ENCODE measurements at places on chromosomes 1 and 21.
A peak's percentile ranks its signal among the peaks of the same experiment; 100 is the strongest.

DNA sequence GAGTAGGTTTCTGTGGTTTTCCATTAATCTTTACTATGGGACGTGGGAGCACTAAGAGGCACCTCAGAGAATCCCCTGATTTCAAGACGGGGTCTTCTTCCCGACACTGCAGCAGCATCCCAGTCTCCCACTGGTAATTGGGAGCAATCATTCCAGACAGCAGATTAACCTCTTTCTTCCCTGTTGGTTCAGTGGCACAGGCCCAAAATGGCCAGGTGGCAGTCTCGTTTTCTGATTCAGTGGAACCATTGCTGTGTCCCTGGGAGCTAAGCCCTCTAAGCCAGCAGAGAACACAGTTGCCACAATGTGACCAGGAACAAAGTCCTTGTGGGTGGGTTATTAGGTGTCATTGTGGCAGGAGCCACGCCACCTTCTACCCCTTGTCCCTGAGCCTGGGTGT lies 342.1 kb downstream of the MATN1 start:
- no peak for DNase-seq

GRCh38 chr1:47687631-47688460 lies 250.0 kb downstream of the FOXD2 start:
- DNase-seq: no peak

- DNase-seq: peak; percentile 8
Observed at GRCh38 chr21:46006547-46007491, 25.2 kb downstream of the COL6A1 start.

DNA sequence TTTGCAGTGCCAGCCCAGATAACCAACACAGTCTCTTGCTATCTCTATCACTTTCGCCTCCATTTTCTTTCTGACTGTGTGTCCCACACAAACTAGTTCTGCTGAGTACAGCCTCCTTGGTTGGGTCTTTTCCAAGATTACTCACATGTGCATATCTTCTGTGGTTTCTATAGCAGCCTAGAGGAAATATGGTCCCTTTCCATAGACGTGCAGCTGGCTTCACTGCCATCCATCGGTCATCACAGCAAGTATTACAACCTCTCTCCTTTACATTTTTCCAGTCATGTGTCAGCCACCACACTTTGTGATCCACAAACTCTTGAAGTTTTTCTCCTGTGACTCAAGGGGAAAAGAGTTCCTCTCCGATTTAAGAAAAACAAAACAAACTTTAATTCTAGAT lies 893.4 kb upstream of the ADGRL4 start:
- no peak for DNase-seq

DNA sequence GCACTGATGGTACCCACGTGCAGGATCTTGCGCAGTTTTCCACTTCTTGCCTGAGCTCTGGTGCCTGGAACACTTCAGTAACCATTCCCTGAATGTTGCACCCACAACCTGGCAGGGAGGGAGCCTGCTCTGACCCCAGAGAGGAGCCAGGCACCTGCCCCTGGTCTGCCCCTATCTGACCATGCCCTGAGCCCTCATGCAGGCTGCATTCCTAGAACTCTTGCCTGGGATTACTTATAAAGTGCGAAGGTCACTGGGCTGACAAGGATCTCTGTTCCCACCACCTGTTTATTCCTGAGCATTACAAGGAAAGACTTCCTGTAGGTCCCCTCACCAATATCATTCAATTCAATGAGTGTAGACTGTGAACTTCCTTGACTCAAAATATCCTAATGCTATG lies 191.9 kb upstream of the FMN2 start:
- no peak for DNase-seq

DNA sequence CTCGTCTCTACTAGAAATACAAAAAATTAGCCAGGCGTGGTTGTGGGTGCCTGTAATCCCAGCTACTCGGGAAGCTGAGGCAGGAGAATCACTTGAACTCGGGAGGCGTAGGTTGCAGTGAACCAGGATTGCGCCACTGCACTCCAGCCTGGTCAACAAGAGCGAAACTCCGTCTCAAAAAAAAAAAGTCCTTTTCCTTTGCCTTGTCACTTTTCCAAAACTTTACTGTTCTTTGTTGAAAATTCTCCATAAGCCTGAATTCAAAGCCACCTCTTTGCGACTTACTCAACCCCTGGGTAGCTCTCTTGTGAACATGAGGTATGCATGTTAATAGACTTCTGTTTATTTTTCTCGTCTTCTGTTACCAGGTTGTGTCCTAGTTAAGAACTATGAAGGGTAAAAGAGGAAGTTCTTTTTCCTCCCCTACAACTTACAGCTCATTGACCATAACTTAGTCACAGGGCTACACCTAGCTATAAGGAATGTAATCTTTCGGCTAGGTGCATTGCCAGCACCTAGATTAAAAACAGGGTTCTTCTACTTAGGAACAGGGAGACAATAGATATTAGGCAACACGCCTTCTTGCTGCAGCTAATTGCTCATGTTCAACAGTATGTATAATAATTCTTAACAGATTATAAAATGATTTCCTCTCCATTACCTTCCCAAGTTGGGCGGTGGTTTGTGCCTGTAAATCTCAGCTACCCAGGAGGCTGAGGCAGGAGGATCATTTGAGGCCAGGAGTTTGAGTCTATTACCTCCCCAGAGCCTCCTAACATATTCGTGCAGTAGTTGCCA lies 40.9 kb downstream of the PTAFR start:
- DNase-seq: no peak

GRCh38 chr1:213714645-213715044 lies 273.1 kb upstream of the PROX1 start:
- no peak for DNase-seq

- DNase-seq: no peak
Observed at GRCh38 chr1:18948913-18949685, 7.4 kb downstream of the IFFO2 start.

DNA sequence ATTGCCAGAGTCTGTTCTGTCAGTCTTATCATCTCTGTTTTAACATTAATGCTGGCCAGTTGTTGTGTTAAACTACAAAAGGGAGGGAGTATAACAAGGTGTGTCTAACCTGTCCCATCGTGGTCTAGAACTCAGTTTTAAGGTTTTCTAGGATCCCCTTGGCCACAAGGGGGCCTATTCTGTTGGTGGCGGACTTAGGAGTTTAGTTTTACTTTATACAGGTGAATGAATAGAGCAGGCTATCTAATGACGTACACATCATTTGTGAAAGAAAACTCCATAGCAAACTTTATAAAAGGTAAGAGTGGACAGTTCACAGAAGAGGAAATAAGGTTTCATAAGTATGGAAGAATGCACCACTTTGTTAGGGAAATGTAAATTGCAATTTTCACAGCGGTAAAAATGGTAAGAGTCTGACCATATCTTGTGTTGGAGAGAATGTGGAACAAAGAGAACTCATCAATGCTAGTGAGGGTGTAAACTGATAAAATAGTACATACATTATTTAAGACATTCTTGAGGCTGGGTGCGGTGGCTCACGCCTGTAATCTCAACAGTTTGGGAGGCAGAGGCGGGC lies 2.5 kb upstream of the ATF6 start:
- DNase-seq: peak; percentile 51

DNA sequence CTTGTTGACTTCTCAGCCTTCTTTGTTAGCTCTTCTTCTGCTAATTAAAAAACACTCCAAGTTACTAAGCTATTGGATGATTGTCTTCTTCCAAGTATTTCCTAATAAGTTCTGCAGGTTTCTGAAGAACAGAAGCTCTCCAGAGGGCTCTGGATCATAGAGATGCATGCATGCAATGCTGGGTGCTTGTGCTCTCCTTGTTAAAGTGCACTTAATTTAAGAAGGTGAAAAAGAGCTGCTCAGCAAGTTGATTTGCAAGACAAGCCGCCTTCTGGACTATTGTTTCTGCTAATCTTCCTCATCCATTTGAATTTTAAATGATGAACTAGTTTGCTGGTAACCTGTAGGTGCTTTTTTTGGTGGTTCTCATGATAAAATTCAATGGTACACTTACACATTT lies 16.1 kb downstream of the RRP15 start:
- no peak for DNase-seq

DNA sequence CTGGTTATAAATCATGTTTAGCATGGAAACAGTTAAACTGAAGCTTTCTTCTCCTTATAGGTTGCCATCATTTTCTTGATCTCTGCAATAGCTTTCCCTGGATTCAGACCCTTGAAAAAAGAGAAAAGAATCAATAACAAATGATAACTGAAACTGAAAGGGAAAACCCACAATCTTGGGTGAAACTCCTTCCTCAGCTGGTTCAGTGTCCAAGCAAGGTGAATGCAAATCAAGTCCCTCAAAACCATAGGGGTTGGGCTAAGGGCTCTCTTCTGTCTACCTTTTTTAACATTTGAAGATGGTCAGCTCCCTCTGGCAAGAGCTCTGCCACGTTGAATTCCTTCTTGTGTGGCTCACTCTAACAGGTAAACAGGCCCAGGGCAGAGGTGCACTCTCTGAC lies 7.1 kb upstream of the ATP13A2 start:
- no peak for DNase-seq

GRCh38 chr1:232844791-232845190 lies 39.6 kb downstream of the MAP10 start:
- DNase-seq: no peak

DNA sequence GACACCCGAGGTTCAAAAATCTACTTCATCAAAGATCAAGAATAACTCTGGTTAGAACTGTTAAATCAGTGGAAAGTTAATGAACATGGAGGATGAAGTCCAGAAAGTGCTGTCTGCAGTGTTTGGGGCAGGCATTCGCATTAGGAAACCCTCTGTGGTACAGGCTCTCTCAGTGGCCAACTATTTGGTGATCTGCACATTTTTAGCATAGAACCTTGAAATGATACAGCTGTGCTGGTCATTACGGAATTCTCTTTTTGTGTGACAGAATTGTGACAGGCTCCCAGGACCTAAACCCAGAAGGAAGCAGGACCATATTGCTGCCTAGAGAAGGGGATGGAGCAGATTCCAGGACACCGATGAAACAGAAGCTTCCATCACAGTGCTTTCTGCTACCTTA lies 89.0 kb downstream of the SLC45A1 start:
- DNase-seq: no peak

- no peak for DNase-seq
Observed at GRCh38 chr1:78884685-78885452, 121.7 kb downstream of the ADGRL4 start.

GRCh38 chr1:35442734-35443133 lies 114.5 kb downstream of the KIAA0319L start:
- DNase-seq: peak; percentile 48

GRCh38 chr1:232610192-232610901 lies 19.6 kb downstream of the SIPA1L2 start:
- no peak for DNase-seq

- no peak for DNase-seq
Observed at GRCh38 chr1:52727114-52727586, 897 bp downstream of the ZYG11B start.

GRCh38 chr1:55155522-55155921 lies 59.6 kb downstream of the USP24 start:
- no peak for DNase-seq

- DNase-seq: no peak
Observed at GRCh38 chr1:173212952-173213491, 5.9 kb upstream of the TNFSF4 start.

- DNase-seq: no peak
Observed at GRCh38 chr21:43925096-43925481, 60.1 kb downstream of the AGPAT3 start.

DNA sequence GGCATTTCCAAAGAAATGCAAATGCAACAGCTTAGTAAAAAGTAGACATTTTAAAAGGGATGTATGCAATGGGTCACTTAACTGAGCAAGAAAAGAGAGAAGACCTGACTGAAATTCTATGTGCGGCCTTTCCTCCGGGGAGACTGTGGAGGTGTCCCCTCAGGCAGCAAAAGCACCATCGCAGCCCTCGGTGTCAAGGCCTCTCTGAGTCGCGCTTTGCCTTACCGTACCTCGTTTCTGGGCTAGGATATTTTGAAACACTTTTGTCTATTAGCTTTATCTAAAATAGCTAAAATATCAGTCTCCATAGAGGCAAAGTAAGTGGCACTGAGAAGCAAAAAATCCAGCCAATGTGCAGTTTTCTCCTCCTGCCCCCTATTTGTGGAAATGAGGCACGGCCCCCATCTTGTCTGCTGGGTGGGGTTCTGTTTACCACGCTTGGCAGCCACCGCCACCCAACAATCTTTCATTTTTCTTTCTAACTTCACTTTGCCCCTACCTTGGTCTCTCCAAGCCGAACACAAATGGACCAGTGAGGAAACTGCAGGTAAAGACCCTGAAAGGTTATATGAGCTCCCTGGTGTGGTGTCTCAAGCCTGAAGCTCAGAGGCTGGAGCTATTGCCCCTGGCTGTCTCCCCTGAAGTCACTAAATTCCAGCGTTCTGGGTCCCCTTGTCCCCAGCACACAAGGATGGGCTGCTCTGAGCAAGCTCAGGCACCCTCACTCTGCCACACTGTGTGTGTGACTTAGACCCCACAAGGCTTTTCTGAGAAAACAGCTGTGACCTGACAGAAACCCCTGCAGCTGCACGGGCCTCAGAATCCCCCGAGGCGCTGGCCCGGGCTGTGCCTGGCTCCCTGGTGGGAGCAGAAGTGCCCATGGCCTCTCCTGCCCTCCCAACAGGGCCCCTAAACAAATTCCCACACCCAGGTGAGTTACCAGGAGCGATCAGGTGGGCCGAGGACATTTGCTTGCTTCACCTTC lies 1.6 kb downstream of the CD247 start:
- peak; percentile 37 for DNase-seq

GRCh38 chr1:160756849-160757201 lies 17.8 kb downstream of the SLAMF7 start:
- DNase-seq: no peak

DNA sequence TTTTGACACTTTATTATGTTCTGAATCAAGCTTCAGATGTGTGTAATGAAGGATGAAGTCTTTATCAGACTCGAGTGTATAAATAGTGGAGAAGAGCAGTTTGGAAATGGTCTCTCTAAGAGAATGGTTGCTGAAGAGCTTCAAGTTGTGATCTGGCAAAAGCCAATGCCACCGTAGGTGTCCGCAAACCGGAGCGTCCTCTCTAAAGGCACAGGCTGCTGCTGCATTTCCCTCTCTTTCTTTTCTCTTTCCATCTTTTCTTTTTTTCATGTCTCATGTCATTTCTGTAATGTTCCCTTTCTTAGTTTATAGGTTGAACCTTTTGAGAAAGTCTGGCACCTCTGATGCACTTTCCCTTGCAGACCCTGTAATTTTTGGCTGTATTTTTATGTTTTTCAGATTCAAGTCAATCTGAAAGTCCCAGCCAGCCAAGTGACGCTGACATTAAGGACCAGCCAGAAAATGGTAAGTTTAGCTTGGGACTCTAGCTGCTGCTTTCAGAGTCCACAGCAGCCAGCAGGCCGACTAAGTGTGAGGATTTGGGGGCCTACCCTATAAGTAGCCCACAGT lies 194.8 kb downstream of the NFIA start:
- no peak for DNase-seq

GRCh38 chr21:30676737-30677136 lies 34.1 kb downstream of the KRTAP20-3 start:
- no peak for DNase-seq

GRCh38 chr1:159839116-159839849 lies 12.6 kb downstream of the SLAMF8 start:
- DNase-seq: no peak

Measured in activated naive CD4-positive, alpha-beta T cell treated with anti-CD3 and anti-CD28 coated beads, Interleukin-2, amount 50 U/mL, for 16 hours (primary cell).